ENCODE measurements at places on chromosomes 5 and 9.
A peak's percentile ranks its signal among the peaks of the same experiment; 100 is the strongest.

GRCh38 chr9:93303258-93303771 lies 119.4 kb downstream of the WNK2 start:
- peak; percentile 3 for DNase-seq

DNA sequence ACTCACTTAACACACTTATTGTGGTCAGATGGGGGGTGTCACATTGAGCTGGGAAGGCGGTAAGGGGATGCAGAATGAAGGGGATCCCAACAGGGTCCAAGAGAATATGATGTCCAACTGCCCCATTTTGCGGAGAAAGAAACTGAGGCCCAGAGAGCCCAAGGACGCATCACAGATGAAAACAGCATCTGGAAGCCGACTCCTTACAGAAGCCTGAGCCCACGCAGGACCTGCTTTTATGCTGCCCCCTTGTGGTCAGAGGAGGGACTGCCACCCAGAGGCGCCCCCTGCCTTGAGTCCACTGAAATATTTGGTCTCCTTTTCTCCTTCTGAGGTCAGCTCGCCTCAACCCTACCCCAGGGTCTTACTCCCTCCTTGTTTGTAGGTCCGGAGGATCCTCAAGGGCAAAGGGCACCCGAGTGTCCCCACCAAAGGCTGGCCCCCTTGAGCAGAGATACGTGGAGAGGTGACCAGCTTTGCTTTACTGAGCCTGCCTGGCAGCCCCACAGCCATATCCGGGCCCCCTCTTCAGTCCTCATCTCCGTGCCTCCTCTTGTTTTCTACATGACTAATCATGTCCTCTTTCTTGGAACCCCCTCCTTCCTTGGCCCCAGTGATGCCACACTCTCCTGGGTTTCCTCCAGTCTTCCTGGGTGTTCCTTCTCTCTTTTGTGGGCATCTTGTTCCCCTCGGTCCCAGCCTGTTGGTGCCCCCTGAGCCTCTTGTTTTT lies 30.0 kb upstream of the TTLL11 start:
- DNase-seq: peak; percentile 91

DNA sequence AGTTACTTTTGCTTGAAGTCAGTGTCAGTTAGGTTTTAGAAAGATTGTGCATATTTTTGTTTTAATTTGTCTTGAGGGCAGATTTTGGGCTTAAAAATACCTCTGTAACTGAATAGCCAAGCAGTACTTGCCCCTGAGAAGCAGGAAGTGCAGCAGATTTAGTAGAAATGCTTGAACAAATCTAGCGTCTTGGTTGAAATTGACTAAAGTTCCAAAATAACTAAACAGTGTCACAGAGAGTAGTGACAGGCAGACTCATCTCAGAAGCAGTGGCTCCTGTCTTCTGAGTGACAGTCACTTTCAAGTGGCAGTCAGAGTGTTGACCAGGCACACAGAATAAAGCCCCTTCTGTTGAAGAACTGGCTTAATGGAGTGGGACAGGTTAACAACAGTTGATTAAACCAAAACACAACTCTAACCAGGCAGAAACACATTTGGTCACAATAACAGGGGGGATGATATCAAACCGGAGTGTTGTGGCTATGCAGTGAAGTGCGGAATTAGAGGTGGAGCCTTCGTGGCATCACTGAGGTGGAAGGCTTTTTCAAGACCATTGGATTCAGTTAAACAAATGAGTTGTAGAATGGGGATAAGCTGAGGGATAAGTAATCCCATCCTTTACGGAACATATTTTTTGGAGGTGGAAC lies 29.1 kb downstream of the TRIO start:
- DNase-seq: no peak

DNA sequence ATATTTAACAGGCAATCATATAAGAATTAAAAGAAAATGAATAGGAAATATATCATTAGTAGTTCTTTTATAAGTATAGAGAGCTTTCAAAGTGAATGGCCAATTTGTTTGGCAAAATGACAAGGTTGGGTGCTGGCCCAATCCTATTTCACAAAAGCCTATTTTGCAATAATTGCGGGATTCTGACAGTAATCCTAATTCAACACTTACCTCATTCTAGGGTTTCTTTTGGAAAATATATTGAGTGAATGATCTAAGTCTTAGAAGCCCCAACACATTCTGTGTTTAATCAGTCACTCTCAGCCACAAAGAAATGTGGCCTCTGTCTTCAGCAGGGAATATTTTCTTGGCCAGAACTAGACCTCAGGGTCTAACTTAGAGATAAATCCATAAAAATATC lies 835.9 kb upstream of the ZNF608 start:
- no peak for DNase-seq

- DNase-seq: no peak
These were observed 64.6 kb downstream of the WNK2 start for GRCh38 chr9:93248386-93249040.

DNA sequence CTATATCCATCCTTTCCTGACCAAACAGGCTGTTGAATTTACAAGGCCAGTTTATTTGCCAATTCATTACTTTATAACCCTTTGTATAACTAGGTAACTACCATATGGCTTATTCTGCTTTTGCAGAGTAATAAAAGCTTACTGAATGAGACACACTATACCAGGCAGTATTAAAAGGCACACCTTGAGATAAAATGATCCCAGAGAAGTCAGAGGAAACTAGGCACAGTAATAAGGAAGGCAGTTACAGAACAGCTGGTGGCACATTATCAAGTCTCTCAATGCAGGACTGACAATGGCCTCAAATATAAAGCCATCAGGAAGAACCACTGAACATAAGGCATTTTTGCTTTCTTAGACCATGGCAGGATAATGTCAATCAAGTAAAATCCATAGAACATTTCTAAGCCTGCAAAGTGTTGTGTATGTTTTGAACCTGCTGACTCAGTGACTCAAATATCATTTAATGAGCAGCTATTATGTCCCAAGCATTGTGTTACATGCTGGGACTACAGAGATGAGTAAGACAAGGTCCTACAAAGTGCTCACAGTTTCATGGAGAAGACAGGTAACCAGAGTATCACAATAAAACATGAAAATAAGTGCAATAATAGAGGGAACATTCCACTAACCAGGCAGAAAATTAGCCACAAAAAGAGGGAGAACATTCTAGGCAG lies 52.5 kb downstream of the OXCT1 start:
- no peak for DNase-seq

- DNase-seq: peak; percentile 35
These were observed 56.7 kb upstream of the EQTN start for GRCh38 chr9:27353474-27354229.

- no peak for DNase-seq
These were observed 106.1 kb upstream of the ALDH1B1 start for GRCh38 chr9:38286357-38286756.

DNA sequence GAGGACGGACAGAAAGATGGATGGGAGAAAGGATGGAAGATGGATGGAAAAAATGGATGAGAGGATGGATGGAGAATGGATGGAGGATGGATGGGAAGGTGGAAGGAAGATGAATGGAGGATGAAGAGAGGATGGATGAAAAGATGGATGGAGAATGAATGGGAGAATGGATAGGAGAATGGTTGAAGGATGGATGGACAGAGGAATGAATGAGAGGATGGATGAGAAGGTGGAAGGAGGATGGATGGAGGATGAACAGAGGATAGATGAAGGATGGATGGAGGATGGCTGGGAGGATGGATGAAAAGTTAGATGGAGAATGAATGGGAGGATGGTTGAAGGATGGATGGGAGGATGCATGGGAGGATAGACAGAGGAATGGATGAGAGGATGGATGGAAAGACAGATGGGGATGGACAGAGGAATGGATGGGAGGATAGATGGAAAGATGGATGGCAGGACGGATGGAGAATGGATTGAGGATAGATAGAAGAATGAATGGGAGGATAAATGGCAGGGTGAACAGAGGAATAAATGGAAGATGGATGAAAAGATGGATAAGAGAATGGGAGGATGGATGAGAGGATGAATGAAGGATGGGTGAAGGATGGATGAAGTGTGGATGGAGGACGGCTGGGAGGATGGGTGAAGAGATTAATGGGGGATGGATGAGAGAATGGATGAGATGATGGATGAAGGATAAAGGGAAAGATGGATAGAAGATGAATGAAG lies 217.7 kb upstream of the IER5L start:
- no peak for DNase-seq

DNA sequence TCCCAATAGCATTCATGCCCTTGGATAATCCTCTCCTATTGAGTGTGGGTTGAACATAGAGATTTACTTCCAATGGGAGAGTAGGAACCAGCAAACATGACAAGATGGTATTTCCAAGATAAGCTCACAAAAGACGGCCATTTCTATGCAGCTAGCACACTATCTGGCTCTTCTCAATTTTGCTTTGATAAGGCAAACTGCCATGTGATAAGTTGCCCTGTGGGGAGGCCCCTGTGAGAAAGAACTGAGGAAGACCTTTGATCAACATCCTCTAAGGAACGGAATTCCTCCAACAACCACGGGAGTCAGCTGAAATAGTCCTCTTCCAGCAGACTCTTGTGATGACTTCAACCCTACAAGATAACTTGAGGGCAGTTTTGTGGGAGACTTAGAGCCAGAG lies 211.9 kb upstream of the TRPM3 start:
- no peak for DNase-seq

- no peak for DNase-seq
These were observed 8.2 kb downstream of the NR2F1-AS1 start for GRCh38 chr5:93572608-93573353.

- DNase-seq: no peak
These were observed 22.3 kb downstream of the LEAP2 start for GRCh38 chr5:132895719-132896305.

DNA sequence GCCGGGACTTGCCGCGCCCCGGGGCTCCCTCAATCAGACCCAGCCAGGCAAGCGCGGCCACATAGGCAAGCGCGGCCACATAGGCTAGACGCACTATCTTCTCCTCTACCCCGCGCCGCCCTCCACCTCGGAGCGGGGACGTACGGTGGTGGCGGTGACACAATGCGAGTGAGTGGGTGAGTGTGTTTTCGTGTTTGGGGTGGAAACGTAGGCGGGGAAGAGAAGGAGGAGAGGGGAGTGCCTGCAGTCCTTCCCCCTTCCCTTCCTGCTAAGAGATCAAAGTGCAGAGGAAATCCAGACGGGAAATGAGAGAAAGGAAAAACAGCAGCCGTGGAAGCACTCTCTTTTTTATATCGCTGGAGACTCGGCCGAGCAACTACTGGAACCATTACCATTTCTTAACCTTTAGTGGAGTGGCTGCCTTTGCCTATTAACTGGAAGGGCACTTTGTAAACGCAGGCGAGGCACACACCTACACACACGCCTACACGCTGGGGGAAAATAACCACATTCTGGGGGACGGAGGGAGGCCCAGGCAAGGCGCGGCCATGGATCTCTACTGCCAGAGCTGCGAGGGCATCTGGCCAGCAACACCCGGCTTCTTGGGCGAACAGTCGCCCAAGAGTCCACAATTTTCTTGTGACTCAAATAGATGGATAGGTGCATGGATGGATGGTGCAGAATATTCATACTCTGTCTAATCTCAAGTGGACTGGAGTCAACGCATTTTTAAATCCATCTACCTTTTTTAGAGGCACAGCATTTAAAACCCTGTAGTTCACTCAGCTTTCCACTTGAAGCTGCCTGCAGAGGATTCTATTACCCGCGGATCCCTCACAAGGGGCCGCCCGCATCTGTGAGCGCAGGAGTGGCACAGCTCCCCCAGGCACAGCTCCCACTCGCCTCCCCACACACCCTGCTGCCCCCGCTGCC lies 2.1 kb downstream of the EDIL3 start:
- peak; percentile 44 for DNase-seq

DNA sequence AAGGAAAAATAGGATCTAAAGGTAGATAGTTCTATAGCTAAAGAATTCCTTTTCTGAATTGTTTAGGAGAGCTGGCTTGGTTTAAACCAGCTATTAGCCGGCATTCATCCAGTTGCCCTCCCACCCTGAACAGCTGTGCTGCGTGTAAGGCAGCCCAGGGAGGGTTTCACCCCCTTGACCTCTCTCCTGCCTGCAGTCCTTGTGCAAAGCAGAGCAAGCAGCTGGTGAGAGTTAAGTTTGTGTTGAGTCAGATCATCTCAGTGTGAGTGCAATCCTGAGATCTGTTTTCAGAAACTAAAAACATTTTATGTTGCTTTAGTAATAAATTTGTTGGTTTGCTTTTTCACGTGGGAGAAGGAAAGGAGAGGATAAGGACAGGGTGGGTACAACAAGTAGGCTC lies 13.0 kb downstream of the SLC25A25 start:
- DNase-seq: peak; percentile 86

DNA sequence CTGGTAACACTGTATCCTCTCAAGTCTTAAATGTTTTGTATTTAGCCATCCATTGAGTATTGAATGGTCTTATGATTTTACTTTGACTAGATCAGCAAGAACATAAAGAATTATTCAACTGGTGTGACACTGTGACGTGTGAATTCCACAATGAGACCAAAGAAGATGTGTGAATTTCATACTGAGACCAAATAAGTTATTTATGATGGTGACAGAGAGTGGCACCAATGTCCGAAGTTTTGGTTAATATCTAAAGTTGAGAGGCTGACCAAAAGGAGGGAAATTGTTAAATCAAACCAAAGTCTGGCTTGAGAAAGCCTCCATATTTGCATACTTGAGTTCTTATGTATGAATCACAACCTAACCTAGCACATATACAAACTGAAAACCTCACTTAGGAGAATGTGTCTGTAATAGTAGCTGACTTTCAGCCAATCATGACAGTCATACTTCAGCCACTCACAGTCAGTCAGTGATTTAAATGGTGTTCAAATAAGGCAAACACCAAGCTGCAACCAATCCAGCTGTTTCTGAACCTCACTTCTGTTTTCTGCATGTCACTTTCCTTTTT lies 31.5 kb upstream of the FAM170A start:
- no peak for DNase-seq

DNA sequence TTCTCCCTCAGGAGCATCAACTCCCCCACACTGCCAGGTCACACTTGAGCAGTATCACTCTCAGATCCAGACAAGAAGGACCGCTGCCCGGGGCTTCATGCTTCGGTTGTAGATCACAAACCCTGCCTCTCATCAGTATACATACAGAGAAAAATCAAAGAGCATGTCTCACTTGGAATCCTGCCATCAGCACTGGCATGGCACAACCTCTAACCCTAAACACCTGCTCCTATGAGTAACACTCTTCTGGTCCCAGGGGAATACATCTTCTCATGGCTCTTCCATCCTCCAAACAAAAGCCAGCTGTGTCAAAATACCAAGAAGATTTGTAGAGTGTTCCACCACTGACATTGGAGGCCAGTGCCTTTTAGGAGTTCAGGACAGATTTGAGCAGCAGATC lies 84.8 kb upstream of the MIER3 start:
- no peak for DNase-seq

GRCh38 chr5:58322453-58322852 lies 137.4 kb downstream of the PLK2 start:
- peak; percentile 35 for DNase-seq

DNA sequence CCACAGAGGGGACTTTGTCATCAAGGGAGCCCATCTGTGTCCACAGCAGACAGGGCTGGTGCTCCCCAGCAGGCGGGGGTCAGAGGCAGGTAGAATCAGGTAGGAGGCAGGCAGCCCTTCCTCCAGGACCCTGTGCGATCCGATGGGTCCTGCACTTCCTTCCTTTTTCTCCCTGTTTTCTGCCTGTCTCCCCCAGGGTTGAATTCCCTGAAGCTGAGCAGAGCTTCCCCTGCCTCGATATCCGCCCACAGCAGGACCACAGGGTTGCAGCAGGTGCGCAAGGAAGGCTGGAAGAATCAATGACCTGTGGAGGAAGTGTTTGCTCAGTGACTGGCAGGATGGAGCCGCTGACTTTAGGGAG lies 69.2 kb downstream of the MRPL36 start:
- DNase-seq: no peak

- DNase-seq: peak; percentile 31
These were observed 71.6 kb upstream of the FRRS1L start for GRCh38 chr9:109238655-109239054.

All from GM03348 (cell line).